ENCODE measurements at places on chromosomes 12 and 14.

GRCh38 chr12:32115404-32116104 lies 8.9 kb downstream of the BICD1 start:
- no peak for DNase-seq

DNA sequence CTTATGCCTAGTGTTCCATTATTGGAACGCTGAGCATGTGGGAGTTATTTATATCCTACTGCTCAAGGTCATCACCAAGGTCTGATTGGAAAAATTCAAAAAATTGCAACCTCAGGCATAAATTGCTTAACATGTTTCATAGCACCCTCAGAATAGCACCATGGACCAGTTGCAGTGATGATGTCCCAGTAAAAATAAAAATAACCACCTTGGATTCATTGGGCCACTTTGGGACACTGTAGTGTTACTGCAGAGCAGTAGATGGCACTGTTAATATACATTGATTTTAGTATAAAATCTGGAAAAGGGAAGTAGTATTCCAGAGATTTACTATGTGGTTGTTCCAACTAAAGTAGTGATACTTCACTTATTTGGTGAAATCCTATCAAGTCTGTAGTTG lies 31.0 kb upstream of the PTCSC3 start:
- no peak for DNase-seq

DNA sequence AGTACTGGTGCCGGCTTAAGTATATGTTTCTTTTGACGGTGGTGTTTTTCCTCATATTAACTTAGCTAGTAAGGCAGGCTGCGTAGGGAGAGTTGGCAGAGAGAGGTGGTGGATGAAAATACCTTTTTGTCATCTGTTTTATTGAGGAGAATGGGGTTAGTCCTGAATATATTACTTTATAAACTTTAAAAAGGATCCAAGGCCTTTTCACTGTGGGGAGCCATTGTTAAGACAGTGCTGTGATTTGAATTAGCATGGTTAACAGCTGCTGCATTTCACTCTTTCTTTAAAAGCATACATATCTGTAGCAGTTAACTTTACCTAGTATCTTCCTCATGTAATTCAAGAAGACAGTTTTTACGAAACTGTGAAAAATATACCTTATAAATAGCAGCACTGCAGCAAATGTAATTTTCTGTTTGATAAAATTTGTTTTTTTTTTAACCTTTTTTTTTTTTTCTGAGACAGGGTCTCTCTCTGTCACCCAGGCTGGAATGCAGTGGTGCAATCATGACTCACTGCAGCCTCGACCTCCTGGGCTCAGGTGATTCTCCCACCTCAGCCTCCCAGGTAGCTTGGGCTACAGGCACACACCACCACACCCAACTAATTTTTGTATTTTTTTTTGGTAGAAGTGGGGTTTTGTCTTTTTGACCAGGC lies 57.1 kb downstream of the AEBP2 start:
- DNase-seq = no peak

GRCh38 chr12:54829511-54829910 lies 24.8 kb upstream of the MUCL1 start:
- DNase-seq = no peak

DNA sequence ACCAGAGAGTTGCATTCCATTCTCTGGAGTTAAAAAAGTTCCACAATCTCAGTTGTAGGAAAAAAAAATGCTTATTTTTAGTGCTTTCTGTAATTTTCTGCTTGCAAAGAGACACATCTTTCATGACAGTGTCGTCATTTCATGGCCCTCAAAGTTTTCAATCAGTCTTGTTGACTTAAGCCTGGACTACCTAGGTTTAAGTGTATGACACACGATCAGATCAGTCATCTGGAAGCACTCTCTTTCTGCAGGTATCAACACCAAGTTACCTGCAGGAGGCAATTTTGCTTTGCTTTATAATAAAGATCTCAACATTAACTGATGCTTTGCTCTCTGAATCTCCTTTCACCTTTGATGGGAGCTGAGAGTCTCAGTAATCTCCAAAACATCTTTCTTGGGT lies 251.6 kb downstream of the BCAT1 start:
- no peak for DNase-seq

- DNase-seq = peak; percentile 67
Observed at GRCh38 chr14:97458661-97459579, 661.7 kb downstream of the VRK1 start.

- no peak for DNase-seq
Observed at GRCh38 chr12:62127516-62127915, 132.7 kb upstream of the USP15 start.

GRCh38 chr14:106776395-106776983 lies 1250.1 kb downstream of the TMEM121 start:
- DNase-seq = no peak

- DNase-seq = no peak
Observed at GRCh38 chr14:49732896-49733295, 35.1 kb upstream of the KLHDC2 start.

- DNase-seq = no peak
Observed at GRCh38 chr12:113891167-113891692, 74.9 kb downstream of the RBM19 start.

DNA sequence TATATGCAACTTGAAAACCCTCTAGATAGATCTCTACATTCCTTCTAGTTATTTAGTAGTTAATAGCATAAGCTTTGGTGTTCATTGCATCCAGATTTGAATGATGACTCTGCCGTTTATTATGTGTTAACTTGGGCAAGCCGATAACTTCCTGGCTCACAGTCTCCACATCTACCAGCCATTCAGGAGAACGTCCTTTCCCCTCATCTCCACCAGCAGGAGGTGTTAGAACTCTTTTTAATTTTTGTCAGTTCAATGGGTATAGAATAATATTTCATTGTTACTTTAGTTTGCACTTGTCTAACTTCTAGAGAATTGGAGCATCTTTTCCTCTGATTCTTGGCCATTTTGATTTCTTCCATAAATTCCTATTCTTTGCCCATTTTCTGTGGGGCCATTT lies 30.0 kb upstream of the WSCD2 start:
- DNase-seq = no peak

- no peak for DNase-seq
Observed at GRCh38 chr14:100407376-100408102, 84.4 kb downstream of the SLC25A47 start.

DNA sequence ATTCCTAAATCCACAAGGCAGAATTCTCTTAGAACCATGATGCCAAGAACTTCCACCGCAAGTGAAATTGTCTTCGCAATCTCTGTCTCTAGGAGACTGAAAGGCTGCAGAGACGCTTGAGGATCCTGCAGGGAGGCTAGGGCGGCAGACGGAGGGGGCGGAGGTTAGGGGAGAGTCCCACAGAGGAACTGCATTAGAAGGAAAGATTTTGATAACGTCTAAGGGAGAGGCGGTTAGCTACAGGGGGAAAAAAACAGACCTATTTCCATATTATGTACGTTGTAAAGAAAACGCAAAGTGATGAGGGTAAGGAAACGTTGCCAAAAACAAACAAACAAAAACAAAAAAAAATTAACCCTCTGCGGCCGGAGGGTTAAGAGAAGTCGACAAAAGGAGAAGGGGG lies 595 bp downstream of the KLHL28 start:
- DNase-seq = peak; percentile 31

DNA sequence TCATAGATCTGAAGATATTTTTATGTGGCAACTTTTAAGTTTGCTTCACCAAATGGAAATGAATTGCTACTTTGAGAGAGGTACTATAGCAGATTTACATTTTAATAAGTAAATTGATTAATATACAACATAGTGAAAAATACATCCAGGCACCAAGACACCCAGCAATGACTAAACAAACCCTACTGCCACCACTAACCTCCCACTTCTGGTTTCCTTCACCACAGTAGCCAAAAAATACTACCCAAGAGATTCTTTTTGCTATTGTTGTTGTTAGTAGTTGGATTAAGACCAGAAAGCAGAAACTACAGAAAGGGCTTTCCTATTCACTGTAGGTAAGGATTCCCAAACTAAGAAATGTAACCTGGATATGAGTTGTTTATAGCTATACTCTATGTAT lies 54.1 kb downstream of the COCH start:
- DNase-seq = no peak

DNA sequence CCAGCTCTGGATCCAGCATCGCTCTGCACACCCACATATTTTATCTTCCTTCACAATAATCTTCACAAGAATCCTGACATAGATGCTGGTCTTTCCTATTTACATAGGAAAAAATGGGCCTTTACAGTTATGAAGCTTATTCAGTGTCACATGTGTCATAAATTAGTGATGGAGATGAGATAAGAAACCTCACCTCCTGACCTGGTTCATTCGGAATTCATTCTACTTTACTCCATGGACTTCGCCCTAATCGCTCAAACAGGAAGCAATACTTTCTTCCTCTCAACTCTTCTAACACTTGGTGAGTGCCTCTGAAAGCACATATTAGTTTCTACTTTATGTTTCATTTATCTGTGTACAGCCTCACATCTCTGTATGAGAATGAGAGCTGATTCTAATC lies 12.0 kb upstream of the SINHCAF start:
- DNase-seq = no peak

GRCh38 chr12:1872448-1872847 lies 46.0 kb downstream of the CACNA2D4 start:
- no peak for DNase-seq

DNA sequence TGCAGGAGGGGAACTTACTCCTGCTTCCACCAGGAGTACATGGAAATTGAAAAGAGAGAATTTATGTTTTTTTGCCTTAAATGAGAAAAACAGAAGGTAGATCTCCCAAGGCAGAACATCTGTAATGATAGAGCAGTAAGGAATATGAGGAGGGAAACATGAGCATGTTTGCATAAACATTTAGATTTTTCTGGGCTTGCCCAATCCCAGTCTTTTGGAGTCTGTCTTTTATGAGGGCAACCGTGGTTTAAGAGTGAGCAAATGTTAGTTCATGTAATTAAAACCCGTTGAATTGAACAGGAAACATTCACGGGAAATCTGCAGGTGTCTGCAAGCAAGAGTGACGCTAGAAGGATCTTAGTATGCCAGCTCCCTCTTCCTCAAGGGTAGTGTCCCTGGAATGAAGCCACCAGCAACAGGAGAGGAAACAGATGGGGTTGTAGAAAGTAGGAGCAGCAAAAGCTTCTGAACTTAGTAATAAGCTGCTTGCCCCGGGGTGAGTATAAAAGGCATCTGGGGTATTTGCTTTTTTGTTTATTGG lies 79.3 kb downstream of the ARF6 start:
- no peak for DNase-seq

- no peak for DNase-seq
Observed at GRCh38 chr12:114992443-114992842, 308.5 kb upstream of the TBX3 start.

DNA sequence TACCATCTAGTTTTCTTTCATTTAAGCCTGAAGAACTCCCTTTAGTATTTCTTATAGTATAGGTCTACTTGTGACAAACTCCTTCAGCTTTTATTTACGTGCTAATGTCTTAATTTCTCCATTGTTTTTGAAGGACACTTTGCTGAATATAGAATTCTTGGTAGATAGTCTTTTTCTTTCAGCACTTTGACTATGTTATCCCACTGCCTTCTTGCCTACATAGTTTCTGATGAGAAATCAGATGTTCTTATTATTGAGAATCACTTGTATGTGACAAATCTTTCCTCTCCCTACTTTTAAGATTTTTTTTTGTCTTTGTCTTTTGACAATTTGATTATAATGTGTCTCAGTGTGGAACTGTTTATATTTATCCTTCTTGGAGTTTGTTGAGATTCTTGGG lies 5.1 kb upstream of the MIS18BP1 start:
- no peak for DNase-seq

GRCh38 chr12:59070322-59070933 lies 150.1 kb upstream of the LRIG3 start:
- DNase-seq = no peak

GRCh38 chr14:71555654-71556559 lies 376.3 kb upstream of the RGS6 start:
- DNase-seq = peak; percentile 5

DNA sequence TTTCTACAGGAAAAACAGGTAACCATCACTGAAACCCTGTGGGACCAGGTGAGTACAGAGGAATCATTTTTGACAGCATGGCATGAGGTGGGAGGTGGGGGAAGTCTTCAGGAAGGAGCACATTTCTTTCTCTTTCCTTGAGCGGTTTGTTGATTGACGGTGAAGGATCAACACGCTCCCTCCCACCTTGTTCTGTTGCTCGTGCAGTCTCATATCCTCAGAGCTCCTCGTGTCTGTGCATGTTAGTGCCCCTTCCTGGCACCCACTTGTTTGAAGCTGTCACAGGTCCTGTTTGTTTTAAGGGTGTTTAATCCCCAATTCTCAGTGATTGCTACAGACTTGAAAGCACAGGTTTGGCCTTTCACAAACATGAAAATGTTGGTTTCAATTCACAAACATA lies 4.4 kb downstream of the C12orf54 start:
- no peak for DNase-seq

- DNase-seq = no peak
Observed at GRCh38 chr14:59503256-59503655, 18.9 kb downstream of the JKAMP start.

GRCh38 chr14:51616724-51617409 lies 34.8 kb upstream of the FRMD6 start:
- no peak for DNase-seq

- DNase-seq = no peak
Observed at GRCh38 chr12:108477055-108477880, 37.8 kb upstream of the FICD start.

DNA sequence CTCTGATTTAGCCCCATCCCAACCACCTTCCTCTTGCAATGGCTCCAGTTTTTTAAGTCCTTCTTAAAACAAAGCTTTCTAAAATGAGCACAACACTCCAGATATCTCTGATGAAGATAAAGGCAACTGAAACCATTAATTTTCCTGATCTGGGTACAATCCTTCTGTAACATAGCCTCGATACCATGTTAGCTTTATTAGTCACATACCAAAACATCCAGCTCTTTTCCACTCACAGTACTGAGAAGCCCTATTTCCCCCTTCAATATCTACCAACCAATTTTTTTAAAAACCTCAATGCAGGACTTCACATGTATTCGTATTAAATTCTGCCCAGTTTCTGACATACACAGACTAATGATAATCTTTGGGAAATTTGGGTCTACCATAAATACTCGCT lies 105.9 kb downstream of the MED13L start:
- no peak for DNase-seq

DNA sequence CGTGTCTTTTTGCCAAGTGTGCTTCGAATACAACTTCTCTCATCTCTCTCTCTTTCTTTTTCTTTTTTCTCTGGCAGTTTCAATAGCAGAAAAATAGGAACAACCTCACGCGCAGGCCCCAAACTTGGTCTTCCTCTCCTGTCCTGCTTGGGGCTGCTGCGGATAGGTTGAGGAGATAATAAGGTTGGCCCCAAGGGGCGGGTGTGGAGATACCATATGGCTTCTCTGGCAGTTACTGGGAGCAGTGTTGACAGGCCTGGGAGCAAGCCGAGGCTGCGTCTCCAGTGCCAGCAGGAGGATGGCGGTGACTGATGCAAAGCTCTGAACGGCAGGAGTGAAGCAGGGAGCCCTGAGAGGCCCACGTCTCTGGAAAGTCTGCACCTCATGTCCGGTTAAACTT lies 89.5 kb upstream of the MANSC4 start:
- no peak for DNase-seq

GRCh38 chr14:68672609-68673285 lies 120.1 kb downstream of the ZFP36L1 start:
- no peak for DNase-seq

- DNase-seq = no peak
Observed at GRCh38 chr14:24734917-24735500, 101.0 kb upstream of the GZMB start.
